IPS DF 19.7 (cell line): ENCODE measurements at places on chromosomes 3 and 15.

GRCh38 chr3:23949784-23950183 lies 4.7 kb downstream of the NR1D2 start:
- DNase-seq: no peak

DNA sequence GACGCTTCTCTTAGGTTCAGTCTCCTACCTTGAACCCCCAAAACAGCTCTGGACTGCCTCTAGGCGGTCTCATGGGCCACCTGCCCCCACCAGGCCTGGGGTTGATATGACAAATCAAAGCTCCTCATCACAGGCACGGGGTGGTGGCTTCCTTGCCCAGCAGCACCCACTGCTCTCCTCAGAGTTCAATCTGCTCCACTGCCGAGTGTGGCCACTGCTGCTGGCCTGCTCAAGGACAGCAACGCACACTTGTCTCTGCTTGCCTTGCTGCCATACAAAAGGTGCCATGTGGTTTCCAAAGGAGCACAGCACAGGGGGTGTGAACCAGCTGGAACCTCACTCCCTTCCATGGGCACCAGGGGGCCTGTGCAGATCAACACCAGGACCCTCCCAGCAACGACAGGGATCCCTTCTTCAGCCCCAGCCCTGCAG lies 10.2 kb downstream of the KBTBD13 start:
- no peak for DNase-seq

DNA sequence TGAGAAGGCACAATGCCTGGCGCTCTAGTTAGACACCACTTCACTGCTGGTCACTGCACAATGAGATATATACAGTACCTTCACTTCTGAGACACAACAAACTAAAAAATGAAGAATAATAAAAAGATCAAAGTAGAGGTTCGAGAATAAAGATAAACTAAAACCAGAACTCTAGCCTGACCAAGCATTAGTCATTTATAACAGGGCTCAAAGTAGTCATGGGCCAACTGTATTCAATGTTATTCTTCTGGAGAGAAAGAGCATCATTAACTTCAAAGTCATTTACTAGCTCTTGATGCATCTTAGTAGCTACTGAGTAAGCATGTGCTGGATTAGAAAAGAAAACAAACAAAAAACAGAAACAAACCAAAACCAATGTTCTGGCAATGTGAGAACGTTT lies 145.2 kb downstream of the SSR3 start:
- no peak for DNase-seq

DNA sequence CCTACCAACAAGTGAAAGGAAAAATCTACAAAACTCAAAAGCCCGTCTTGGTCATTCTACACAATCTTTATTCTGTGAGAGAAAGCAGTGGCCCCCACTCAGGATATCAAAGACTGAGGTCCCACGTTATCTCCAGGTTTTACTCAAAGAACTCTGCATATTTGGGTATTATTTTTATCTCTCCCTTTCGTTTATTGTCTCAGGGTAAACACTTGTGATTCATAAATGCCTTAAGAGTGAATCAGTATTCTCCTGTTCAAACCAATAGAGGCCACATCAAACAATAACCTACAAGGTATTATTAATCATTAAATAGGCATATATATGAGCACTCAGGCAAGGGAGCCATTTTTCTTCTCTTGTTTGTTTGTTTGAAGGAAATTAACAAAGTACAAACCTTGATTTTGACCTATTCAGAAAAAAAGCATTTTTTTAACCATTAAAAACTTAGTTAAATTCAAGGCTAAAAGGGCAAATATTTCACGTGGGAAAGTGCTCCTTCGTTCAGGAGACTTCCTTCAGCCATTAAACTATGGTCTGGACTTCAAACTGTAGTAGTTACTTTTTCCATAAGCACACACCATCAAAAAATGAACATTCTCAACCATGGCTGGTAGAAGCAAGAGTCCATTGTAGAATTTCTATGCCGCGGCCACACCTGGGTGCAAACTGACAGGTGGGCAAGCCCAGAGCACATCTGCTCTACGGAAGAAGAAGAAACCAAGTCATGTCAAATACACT lies 13.9 kb upstream of the HES1 start:
- DNase-seq: no peak

DNA sequence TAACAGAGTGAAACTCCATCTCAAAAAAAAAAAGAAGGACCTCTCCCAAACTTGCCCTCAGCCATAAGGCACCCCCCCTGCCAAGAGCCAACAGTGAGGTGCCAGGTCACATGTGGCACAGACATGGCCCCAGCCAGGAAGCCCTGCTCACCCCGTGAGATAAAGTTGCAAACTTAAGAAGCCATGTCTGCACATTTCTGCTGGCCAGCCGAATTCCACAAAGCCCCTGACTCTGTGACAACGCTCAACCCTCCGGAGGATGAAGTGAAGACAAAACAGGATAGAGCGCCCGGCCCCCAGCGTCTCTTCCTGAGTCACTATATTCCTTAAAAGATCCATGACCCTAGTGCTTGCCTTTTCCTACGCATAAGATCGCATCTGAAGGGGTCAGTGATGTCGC lies 188.1 kb downstream of the XXYLT1 start:
- DNase-seq: no peak
